ENCODE measurements at places on chromosomes 2 and 18.

DNA sequence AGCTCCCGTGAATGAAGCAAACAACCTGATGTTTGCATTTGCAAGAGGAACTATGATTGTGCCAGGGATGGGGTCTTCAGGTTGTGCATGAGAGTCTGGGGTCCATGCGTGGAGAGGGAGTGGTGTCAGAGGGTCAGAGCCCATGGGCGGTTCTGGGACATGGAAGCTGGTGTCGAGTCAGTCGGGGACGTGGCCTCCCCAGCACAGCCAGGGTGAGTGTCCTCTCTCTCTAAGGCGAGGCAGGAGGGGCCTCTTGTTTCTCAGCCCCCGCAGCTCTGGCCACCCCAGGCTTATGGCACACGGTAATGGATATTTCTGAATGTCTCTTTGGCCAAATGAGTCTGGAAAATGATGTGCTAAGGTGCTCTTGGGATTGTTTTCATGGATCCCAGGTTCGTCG is 118.6 kb downstream of the RTP5 start:
- no peak for DNase-seq

DNA sequence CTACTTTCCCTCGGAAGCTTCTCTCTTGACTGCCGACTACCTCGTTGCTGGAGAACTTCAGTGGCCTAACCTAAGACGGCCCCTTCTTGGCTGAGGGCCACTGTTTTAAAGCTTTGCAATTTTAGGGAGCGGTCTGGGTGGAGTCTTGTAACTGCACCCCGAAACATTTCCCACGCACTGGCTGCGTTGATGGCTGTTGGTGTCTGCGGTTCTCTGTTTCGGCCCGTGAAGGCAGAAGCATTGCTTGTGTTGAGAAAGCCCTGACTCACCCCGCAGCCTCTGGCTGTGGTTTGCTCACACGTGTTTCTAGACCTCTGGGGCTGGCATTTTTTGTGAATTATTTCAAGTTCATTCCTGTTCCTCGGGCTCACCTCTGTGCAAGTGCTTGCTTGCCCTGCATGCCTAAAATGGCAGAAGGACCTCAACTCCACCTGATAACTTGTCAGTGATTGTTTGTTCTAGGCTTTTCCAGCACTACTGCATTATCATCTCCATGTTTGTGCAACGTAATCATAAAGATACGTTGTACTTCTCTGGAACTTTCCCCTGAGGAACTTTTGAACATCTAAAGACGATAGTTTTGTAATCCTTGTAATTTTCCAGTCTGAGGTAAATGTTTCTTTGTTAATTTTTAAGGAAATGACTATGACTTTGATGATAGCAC is 94.2 kb upstream of the DLX2 start:
- DNase-seq = no peak

- peak; percentile 19 for DNase-seq
These were observed 173.0 kb upstream of the REV1 start for GRCh38 chr2:99662761-99663341.

GRCh38 chr2:173929441-173929840 is 35.7 kb downstream of the SP3 start:
- no peak for DNase-seq

DNA sequence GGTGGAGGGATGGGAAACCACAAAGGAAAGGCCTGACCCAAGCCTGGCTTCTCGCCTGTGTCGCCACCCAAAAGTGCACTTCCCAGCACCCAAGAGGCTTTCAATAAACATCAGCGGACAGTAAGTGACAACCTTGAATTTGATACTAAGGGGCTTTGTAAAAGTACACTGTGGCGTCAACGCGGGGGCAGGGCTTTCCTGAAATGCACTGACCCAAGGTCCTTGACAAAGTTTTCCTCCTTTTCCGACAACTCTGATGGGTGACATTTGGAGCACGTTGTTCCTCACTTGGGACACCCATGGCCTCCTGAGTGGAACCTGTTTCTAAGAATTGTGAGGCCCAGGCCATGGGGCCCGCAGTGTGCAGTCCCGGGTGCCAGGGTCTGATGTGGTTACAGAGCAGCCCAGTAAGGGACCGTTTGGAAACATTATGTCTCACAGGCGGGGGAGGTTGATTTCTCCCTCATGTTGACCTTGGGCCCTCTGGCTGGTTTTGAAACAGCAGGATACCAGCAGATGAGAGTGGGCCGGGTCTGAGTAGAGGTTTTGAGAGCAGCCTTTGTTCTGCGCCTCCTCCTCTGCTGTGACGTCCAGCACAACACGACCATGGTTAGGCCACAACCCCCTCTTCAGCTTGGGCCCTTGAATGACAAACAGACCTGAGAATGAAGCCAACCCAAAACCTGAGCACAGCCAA is 2.8 kb upstream of the ZBTB14 start:
- DNase-seq = no peak

DNA sequence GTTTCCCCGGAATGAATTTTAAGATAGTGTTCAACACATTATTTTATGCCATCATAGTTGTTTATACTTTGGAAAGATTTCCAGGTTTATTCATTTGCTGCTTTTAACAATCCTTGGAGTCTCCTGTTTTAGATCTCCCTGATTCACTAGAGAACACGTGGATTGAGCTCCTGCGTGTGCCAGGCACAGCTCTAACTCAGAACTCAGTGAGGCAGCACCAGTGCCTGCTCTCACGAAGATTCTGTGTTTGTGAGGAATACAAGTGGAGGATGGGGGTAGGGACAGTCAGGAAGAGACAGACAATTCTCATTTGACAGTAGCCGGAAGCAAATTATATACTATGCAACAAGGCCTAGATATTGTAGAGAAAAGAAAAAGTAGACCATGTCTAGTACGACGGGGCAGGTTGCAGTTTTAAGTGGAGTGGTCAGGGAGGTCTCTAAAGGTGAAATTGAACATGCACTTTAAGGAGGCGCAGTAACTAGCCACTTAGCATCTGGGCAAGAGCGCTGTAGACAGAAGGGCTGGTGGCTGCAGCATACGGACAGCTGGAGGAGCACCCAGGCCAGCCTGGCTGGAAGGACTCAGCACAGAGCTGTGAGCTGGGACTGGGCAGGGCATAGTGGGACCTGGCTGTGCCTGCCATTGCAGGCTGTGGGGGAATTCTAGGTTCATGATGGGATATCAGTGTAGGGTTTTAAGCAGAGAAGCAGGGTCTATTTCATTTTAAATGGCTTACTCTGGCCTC is 24.3 kb downstream of the RNF144A start:
- no peak for DNase-seq

DNA sequence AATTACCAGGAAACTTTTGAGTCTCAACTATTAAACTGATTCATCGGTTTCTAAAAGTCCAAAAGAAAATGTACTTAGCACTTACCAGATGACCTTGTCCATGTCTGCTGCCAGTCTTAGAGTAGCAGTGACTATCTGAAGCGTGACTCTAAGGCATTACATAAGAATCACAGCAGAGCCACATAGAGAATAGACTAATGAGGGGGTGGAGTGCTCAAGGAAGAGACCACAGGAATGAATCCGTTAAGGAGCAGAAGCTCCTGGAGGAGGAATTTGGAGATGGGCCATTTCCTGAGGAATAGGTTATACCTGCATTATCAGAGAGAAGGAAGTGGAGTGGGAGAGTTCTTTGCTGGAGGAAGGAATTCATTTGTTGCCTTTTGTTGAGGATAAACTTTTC is 116.0 kb downstream of the MAP3K20 start:
- no peak for DNase-seq

GRCh38 chr18:58952858-58953257 is 88.2 kb downstream of the ZNF532 start:
- no peak for DNase-seq

GRCh38 chr18:21362831-21363230 is 120.8 kb downstream of the GREB1L start:
- no peak for DNase-seq

- DNase-seq = no peak
These were observed 35.6 kb downstream of the PXDN start for GRCh38 chr2:1708476-1709334.

DNA sequence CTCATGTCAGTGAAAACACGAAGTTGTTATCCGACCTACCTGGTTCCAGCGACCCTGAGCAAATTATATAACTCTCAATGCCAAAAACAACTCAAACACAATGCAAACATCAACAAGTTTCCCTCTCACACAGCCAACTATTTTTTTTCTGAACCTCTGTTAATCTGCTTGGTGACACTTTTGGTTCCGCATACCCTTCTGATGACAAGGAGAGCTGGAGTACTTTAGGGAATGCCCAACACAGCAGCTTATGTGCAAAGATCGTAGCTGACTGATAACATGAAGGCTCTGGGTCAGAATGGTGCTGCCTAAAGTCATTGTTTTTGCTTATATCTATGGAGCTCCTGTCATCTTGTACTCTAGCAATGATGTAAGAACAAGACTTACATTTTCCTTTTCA is 72.7 kb upstream of the CCDC68 start:
- DNase-seq = no peak

- DNase-seq = no peak
These were observed 135.0 kb downstream of the IKZF2 start for GRCh38 chr2:213016166-213016983.

GRCh38 chr2:73894475-73894850 is 1.7 kb downstream of the ACTG2 start:
- DNase-seq = no peak

DNA sequence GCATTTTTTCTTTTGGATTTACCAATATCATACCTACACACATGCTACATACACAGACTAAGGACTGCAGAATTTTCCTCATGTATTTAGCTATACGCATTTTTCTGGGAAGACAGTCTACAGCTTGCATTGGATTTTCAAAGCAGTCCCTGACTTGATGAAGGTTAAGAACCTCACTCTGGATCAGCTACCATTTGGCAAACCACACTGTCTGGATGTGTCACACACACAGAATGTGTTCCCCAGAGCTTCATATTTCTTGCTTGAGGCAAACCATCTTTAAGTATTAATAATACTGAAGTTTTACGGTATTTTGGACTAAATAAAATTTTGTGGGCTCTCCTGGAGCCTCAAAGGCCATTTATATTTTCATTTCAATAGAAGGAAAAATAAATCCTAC is 102.3 kb downstream of the TCF4 start:
- no peak for DNase-seq

GRCh38 chr18:8493141-8493540 is 116.1 kb upstream of the RAB12 start:
- DNase-seq = no peak

- DNase-seq = no peak
These were observed 13.9 kb downstream of the STAT1 start for GRCh38 chr2:190999949-191000665.

- no peak for DNase-seq
These were observed 2.1 kb upstream of the TOGARAM2 start for GRCh38 chr2:28979041-28979440.
